Foreskin melanocyte (primary cell): ENCODE measurements at places on chromosomes 16 and 17.
A peak's percentile ranks its signal among the peaks of the same experiment; 100 is the strongest.

GRCh38 chr16:10729104-10730048, 14.3 kb upstream of the NUBP1 start:
- no peak for DNase-seq

- DNase-seq = no peak
Measured at GRCh38 chr17:64074704-64075426, 54.4 kb upstream of the ICAM2 start.

DNA sequence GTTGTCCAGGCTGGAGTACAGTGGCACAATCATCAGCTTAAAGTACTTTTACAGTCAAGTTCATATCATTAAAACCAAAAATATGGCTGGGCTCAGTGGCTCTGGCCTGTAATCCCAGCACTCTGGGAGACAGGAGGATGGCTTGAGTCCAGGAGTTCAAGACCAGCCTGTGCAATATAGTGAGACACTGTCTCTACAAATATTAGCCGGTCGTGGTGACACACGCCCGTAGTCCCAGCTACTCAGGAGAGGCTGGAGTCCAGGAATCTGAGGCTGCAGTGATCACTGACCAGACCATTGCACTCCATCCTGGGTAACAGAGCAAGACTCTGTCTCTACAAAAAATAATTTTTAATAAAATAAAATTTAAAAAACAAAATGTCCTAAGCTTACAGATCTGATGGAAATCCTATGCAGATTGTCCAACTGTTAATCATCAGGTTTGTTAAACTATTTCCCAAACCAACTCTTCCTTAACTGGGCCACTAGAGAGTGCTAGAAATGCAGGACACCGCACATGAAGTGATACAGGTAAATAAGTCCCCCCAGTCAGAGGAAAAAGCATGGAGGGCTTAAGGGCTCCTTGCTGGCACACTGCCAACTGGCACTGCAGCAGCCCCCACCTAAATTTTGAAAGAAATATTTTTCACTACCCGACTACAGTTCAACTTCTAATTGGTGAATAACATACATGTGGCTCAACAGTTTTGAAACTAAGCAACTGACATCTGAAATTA, 2.8 kb downstream of the USP22 start:
- no peak for DNase-seq

DNA sequence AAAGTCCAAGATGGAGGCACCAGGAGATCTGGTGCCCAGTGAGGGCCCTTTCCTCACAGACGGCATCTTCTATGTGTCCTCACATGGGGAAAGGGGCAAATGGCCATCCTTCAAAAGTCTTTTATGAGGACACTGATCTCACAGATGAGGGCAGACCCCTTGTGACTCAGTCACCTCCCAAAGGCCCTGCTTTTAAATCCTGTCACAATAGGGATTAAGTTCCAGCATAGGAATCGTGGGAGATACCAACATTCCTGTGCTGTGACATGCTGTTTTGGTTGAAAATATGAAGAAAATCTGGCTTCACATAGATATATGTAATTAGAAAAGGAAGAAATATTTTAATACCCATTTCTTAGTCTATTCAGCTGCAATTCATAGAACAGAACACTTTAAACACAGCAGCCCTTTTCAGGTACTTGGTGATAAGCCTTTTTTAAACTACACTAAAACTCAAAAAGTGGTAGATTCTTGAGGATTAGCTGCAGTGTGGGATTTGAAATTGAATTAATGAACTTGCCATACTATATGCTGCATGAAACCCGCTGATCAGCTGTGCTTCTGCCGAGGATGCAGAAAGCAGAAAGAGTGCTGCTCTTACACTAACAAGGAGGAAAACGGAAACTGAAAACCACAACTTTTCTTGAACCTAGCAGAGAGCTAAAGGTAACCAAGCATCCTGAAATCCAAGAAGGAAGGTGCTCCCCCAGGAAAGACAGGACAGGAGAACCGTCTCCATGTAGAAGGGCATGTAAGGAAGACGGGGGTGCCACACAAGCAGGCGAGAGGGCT, 32.7 kb downstream of the VPS53 start:
- no peak for DNase-seq

GRCh38 chr17:2721603-2722002, 10.0 kb upstream of the CLUH start:
- no peak for DNase-seq

- DNase-seq = no peak
Measured at GRCh38 chr17:61524319-61524718, 66.7 kb downstream of the NACA2 start.

GRCh38 chr17:1206026-1206777, 26.4 kb upstream of the ABR start:
- DNase-seq = no peak

- no peak for DNase-seq
Measured at GRCh38 chr16:8217201-8217600, 373.1 kb downstream of the TMEM114 start.

DNA sequence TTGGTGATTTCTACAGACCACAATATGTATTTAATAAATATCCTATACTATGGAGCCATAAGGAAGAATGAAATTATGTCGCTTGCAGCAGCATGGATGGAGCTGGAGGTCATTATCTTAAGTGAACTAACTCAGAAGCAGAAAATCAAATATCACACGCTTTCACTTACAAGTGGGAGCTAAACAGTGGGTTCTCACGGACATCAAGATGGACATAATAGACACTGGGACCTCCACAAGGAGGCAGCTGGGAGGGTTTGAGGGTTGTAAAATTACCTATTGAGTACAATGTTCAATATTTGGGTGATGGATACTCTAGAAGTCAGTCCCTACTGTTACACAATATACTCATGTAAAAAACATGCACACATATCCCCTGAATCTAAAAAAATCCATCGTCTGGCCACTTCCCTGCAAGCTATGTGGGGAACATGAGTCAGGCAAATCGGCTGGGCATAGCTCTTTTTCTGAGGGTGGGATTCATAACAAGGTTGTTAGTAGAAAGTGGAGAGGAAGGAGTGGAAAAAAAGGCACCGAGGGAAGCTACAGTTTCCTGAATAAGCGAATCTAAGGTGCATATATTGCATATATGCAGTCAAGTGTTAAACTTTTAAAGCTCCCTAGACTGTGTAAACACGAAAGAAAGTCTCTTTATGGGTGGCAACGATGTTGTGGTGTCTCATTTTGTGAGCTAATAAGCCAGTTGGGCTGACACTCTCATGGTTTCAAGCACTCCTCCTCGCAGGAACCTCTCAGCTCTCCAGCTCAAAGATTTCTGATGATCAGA, 135.2 kb upstream of the CPHXL start:
- no peak for DNase-seq

GRCh38 chr16:19291475-19291874, 5.9 kb downstream of the CLEC19A start:
- no peak for DNase-seq

DNA sequence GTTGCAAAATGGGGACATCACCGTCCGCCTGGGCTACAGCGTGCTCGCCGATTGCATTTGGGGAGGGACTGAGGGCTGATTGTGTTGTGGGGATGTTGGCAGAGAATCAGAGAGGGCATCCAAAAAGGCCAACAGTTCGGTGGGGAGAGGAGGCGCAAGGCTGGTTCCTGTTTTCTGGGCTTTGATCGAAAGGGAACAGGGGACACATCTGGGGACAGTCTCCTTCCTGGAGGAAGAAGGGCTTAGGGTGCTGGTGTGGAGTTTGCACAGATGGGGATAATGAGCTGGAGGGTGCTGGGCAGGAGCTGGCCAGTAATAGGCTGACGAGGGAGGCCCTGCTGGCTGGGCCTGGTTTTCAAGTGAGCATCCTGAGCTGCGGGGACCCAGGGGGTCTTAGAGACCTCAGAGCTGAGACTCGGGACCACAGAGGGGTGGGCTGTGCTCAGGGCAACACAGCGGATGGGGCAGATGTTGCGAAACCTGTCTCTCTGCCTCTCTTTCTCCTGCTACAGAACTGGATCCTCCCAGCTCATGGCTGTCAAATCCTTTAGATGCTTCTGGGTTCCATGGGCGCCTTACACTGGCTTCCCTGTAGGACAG, 288.7 kb downstream of the SEC14L1 start:
- DNase-seq = no peak

GRCh38 chr17:82228278-82228841, 482 bp upstream of the SLC16A3 start:
- DNase-seq = no peak

DNA sequence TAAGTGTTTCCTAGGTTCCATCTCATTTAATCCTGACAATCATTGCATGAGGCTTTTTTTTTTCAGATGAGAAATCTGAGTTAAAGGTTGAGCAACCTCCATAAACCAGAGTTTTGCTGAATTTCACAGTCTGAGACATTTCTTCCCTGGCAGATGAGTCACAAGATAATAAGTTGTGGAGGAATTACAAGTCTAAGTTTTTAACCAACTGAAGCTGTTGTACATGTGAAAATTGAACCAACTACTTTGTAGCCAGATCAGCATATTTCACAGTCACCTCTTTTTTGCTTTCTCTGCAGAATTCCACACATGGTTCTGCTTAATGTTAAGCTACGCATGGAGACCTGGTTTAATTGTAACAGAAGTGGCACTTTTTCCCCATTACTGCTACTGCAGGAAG, 765.6 kb downstream of the CDH11 start:
- DNase-seq = peak; percentile 35

GRCh38 chr17:47808036-47808829, 13.4 kb downstream of the OSBPL7 start:
- no peak for DNase-seq

DNA sequence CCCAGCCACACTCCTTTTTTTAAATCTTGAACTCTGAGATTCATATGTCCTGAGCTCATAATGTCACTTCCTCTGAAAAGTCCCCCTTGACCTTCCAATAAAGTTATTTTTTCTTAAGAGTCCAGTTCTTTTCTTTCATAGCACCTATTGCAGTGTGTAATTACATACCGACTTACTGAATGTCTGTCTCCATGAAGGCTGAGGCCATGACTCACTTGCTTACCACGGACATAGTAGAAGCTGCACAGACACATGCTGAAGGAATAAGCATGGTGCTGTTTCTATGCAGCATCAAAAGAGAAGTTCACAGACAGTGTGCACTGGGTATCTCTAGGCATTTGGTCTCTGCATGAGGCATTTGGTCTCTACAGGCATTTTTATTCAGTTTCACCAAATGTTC, 77.2 kb downstream of the C17orf67 start:
- no peak for DNase-seq

DNA sequence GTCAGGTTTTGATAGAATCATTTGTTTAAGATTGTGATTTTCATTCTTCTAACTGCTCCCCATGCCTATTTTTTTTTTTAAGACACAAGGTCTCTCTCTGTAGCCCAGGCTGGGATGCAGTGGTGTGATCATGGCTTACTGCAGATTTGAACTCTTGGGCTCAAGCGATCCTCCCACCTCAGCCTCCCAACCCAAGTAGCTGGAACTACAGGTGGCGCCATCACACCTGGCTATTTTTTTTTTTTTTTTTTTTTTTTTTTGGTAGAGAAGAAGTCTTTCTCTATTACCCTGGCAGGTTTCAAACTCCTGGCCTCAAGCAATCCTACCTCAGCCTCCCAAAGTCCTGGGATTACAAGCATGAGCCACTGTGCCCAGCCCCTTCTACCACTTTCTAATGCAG, 223.3 kb downstream of the CBLN1 start:
- DNase-seq = no peak

GRCh38 chr17:78247304-78247703, 15.9 kb downstream of the TMEM235 start:
- no peak for DNase-seq

- no peak for DNase-seq
Measured at GRCh38 chr17:5980941-5981340, 89.2 kb upstream of the WSCD1 start.

GRCh38 chr16:27287887-27288286, 19.3 kb upstream of the NSMCE1 start:
- DNase-seq = no peak

DNA sequence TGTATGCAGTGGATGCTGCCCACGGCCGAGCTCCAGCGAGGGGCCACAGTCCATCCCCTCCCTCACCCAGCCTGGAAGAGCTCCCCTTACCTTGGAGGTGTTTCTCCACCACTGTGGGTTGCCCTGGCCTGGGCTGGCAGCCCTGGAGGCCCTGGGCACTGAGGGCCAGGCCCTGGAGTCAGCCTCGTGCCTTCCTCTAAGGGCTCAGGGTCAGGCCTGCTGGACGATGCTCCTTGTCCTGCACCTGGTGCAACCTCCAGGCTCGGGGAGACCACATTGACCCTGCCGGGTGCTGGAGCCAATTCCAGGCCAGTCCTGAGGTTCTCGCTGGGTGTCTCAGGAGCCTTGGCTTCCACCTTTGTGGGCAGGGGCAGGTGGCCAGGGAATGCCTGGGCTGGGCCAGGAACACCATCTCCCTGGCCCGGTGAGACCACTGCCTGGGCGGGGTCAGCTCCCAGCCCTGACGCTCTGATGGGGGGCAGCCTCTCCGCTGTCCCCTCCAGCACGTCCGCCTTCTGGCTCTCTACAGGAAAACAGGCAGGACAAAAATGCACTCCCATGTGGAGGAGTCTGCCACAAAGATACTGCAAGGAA, 10.4 kb downstream of the MYLK3 start:
- DNase-seq = no peak

GRCh38 chr17:39799395-39799794, 61.7 kb downstream of the GRB7 start:
- no peak for DNase-seq

DNA sequence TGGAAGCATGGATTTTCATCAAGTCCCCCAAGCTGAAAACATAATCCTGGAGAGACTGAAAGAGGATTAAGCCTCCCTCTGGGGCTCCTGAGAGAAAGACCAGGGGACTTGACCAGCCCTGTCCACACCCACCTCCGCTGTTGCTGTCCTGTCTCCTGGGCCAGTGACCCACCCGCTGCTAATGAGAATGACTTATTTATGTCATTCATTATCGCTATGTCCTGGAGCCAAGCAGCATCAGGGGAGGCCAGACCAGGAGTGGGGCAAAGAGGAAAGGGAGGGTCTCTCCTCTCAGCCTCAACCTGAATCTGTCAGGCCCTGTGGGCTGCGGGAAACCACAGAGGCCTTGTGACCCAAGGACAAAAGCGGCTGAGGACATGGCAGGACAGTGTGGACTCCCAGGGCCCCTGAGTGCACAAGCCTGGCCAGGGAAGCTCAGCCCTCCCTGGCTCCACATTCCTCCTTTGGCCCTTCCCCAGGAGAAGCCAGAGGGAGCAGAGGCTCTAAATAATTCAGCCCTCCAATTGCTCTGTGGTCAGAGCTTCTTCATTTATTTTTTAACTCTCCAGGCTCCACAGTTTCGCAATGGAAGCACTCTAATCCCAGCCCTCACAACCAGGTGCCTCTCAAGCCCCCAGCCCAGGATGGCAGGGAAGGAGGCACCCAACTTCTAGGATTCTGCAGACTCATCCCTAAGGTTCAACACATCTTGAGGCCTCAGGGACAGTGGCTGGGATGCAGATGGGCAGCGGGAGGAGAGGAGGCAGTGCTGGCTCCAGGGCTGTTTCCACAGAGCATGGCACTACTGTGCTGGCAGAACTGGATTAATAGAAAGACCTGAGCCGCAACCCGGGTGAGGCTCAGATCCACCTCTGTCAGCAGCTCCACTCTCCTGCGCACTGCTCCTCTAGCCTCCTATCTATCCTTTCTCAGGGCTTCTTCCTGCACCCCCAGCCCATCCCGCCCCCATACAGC, 19.1 kb downstream of the CUEDC1 start:
- peak; percentile 42 for DNase-seq

- no peak for DNase-seq
Measured at GRCh38 chr16:58511933-58512815, 3.1 kb upstream of the SETD6 start.

GRCh38 chr16:27333549-27333948, 19.8 kb downstream of the IL4R start:
- no peak for DNase-seq

- DNase-seq = no peak
Measured at GRCh38 chr16:12458591-12459358, 344.9 kb downstream of the CPPED1 start.
